ENCODE measurements at places on chromosomes 12 and 14. TPM values are rescaled to one million over a fixed set of nuclear protein-coding genes. Genes with fewer than 3 reads are reported as not detected.

A2ML1 gene
- total RNA-seq, result not detected

DNA sequence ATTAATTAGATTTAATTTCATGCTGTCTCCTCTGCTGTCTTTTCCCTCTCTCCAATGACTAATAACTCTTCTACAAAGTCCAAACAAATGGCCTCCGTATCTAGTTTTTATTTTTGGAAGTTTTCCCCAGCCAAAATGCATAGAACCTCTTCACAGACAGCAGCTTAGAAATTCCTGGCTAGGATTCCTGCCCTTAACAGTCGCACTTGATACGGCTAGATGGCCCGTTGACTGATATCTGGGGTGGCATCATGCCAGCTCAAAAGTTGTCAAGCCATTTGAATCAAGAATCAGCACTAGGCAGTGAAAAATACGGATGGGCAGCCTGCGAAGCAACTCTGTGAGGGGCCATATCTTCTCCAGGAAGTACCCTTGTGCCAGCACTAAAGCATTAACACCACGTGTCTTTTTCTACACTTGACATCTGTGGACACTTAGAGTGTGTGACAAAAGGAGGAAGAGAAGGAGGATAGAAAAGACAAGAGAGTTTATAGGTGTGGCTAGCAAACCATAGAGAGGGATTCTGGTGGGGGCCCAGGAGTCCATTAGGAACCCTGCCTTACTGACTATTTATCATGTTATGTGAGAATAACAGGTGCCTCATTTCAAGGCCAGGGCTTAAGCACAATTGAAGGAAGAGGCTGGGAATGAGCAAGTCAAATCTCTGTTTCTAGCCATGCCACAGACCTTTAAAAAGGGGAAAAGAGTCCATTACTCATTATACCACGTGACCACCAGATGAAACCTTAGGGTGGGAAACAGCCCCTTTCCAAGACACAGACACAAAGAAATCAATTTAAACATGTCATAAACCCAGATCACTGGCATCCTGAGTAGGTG is 39.2 kb upstream of the KRR1 start:
- H3K36me3 ChIP-seq, result no peaks in the 10 kb centered on the region
- H3K4me3 ChIP-seq, result no peak overlapping the region
- no peaks in the 10 kb centered on the region for H3K27me3 ChIP-seq
- no peak overlapping the region for H3K27ac ChIP-seq
- peaks cover 25% of the 10 kb centered on the region for H3K4me1 ChIP-seq

TAS2R7 gene
- not detected for total RNA-seq

- H3K36me3 ChIP-seq, result no peaks in the 10 kb centered on the region
- no peak overlapping the region for H3K27ac ChIP-seq
- no peak for DNase-seq
Measured at GRCh38 chr12:64525461-64526160, 73.7 kb downstream of the TBK1 start.

GRCh38 chr12:118980407-118981014 is 830 bp upstream of the SRRM4 start:
- H3K27ac ChIP-seq, result no peak overlapping the region
- H3K27me3 ChIP-seq, result peaks cover 70% of the 10 kb centered on the region
- H3K4me3 ChIP-seq, result no peak overlapping the region
- DNase-seq, result no peak
- H3K36me3 ChIP-seq, result no peaks in the 10 kb centered on the region

P2RX2 gene
- total RNA-seq, result not detected

TEX22 gene
- total RNA-seq, result not detected

BEGAIN gene
- 1.4 TPM for total RNA-seq

DNA sequence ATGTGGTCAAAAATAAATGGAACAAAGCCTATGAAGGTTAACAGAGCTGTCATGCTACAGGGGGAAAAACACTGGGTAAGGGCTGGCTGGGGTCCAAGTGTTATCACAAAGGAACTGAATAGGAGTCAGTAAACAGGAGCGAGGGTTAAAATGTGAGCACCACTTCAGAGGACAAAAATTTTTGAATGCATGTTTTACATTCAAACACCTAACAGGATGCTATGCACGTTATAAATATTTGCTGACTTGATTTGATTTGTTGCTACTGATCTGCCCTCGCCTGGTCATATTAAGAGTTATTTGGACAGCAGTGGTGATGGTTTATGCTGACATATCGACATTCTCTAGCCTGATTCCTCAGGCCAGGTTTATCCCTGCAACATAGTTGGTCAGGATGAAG is 7.4 kb upstream of the KTN1 start:
- no peaks in the 10 kb centered on the region for H3K4me1 ChIP-seq
- no peak overlapping the region for H3K4me3 ChIP-seq
- no peaks in the 10 kb centered on the region for H3K27me3 ChIP-seq
- no peak for DNase-seq

- H3K27me3 ChIP-seq, result peaks cover 5% of the 10 kb centered on the region
- H3K4me3 ChIP-seq, result no peak overlapping the region
- H3K27ac ChIP-seq, result no peak overlapping the region
- no peaks in the 10 kb centered on the region for H3K36me3 ChIP-seq
- no peaks in the 10 kb centered on the region for H3K4me1 ChIP-seq
- DNase-seq, result no peak
Measured at GRCh38 chr12:14153803-14154202, 172.4 kb upstream of the GRIN2B start.

DPPA3 gene
- not detected for total RNA-seq

DNA sequence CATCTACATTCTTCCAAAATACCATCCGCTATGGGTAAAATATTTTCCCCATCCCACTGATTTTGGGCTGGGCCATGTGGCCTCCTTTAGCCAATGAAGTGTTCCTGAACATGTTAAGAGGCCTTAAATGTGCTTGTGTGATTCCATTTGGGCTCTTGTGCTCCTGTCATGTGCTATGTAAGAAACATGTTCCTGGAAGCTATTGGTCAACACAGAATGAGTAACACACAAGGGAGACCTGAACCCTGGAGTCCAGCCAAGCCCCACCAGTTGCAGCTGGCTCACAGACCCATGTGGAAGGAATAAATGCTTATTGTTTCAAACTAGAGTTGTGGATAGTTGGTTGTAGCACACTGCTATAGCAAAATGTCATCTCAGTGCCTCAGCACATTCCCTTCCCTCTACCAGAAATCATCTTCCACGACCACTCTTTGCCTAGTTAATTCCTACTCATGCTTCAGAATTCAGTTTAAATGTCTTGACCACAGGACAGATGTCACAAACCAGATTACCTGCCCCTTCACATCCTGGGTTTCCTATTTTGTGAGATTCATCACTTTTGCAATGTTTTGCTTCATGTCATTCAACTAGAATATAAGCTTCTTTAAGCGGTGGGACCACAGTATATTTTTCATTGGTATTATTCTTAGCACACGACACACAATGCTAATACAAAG is 217.3 kb upstream of the EEA1 start:
- no peaks in the 10 kb centered on the region for H3K27me3 ChIP-seq
- H3K27ac ChIP-seq, result no peak overlapping the region
- no peak for DNase-seq
- H3K4me1 ChIP-seq, result no peaks in the 10 kb centered on the region

Measured in heart right ventricle (tissue), 16 donors.